Endothelial cell (in vitro differentiated cells): ENCODE measurements at places on chromosomes 3 and 15. TPM values are rescaled to one million over a fixed set of nuclear protein-coding genes. Genes with fewer than 3 reads are reported as not detected.

The SHISA5 gene
- total RNA-seq = 283 TPM

The GPR62 gene
- total RNA-seq = not detected

The PXYLP1 gene
- total RNA-seq = 4.4 TPM

The IGDCC3 gene
- total RNA-seq = 538 TPM

The ALDH1A2 gene
- 2.6 TPM for total RNA-seq

The FAH gene
- total RNA-seq = 6.2 TPM

The RTP1 gene
- total RNA-seq = not detected

The SI gene
- total RNA-seq = not detected

The VIPR1 gene
- 5.4 TPM for total RNA-seq

The PLXND1 gene
- total RNA-seq = 1,753 TPM

The STRIT1 gene
- not detected for total RNA-seq

The CALML4 gene
- total RNA-seq = 11.0 TPM

The ASB14 gene
- total RNA-seq = not detected

The ZPLD1 gene
- not detected for total RNA-seq

The ILDR1 gene
- total RNA-seq = not detected

The PRSS50 gene
- total RNA-seq = 0.38 TPM

The FANCD2 gene
- 14.5 TPM for total RNA-seq

The ZMYND10 gene
- not detected for total RNA-seq
